Stimulated activated naive CD8-positive, alpha-beta T cell treated with anti-CD3 and anti-CD28 coated beads, Interleukin-15, Interleukin-2, amounts not matched to agents 100 U/mL and 50 U/mL, for 24 hours (primary cell): ENCODE measurements at places on chromosomes 1 and 21.

GRCh38 chr1:115529216-115529897 is 112.4 kb upstream of the VANGL1 start:
- DNase-seq = no peak

DNA sequence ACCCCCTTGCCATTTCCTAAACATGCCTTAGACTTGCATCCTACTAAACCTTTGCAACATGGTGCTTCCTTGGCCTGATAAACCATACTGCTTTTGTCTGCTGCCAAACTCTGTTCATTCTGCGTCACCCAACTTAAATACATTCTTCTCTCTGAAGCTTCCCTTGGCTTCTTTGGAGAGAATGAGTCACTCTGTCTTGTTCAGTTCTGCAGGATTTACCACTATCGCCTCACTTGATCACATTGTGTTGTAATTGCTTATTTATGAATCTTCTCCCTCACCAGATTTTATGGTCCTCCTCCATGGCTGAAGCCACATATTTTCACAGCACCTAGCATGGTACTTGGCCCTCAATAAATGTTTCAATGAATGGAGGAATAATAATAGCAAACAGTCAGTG is 21.7 kb upstream of the TUT4 start:
- no peak for DNase-seq

DNA sequence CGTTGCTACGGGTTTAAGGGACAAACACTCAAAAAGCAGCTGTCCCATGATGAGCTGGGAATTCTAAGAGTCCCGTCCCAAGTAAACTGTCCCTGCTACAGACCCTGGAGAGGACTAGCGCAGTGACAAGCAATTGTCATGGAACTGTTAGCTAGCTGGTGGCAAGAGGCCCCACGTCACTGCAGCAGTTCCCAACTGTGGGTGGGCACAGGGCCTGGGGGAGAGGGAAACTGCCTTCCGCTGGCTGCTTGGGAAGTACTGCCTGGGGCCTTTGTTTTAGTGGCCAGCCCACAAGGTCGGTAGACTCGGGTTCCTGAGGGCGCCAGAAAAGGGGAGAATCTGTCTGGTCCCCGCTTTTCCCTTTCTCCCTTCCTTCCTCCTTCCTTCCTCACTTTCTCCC is 97.4 kb downstream of the LACTBL1 start:
- no peak for DNase-seq

GRCh38 chr1:63024132-63024531 is 240.2 kb downstream of the ATG4C start:
- no peak for DNase-seq

DNA sequence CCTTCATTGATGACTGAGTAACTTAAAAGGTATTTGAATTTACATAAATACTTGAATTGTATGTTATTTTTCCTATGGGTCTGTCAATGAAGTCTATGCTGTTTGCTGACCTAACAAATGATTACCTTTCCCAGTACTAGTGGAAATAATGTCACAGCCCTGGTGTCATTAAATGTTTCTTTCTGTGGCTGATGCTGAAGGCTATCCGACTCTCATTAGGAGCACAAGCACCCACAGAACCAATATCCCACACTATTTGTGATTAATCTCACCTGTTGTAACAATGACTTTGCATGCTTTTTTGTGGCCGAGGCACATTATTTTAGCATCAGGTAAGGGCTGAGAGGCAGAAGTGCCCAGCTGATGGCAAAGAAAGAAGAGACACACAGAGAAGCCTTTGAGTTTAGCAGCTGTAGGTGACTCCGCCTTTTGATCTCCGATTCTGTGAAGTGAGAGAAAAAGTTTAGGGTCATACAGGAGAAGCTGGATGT is 25.8 kb upstream of the TRIM45 start:
- DNase-seq = no peak
